ENCODE measurements at places on chromosomes 11 and 22. TPM values are rescaled to one million over a fixed set of nuclear protein-coding genes. Genes with fewer than 3 reads are reported as not detected.

DNA sequence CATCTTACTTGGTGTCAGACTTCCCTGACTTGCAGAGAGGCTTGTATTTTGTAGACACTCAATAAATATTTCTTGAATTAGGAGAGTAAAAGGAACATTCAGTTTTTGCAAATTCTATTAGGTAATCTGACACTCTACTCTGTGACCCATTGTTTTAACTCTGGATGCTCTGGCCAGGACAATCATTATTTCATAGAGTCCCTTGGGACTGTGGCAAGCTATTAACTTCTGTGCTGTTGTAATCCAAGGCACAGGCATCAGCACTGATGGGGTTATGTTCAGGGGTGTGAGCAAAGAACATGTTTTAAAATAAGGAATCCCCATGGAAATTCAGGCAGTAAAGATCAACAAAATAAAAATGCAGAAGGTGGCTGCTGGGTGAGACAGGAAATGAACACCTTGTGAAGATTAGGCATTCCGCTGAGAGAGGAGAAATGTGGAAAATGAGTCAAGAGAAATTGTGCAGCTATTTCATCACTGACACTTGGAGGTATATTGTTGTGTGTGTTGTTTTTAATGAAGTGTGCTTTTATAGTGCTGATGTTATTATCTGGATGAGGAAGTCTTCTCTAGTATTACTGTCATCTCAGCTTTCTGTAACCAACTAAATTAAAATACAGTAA, 175.2 kb downstream of the WNT11 start:
- DNase-seq = no peak

DNA sequence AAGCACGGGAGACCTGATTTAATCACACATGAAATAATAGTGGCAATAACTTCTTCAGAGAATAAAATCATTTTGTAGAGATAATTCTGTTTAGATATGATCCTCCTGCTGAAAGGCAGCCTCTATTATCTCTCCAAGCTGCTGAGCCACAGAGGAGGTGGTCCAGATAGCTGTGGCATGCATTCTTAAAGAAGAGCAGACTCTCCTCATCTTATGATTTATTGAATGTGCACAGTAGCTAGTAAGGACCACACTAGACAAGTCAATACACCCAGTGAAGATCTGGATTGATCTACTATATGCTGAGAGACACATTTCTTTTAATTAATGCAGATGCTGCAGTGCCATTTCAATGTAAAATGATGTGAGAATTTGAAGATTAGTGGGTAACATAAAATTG, 552.9 kb upstream of the ANO3 start:
- no peak for DNase-seq

DNA sequence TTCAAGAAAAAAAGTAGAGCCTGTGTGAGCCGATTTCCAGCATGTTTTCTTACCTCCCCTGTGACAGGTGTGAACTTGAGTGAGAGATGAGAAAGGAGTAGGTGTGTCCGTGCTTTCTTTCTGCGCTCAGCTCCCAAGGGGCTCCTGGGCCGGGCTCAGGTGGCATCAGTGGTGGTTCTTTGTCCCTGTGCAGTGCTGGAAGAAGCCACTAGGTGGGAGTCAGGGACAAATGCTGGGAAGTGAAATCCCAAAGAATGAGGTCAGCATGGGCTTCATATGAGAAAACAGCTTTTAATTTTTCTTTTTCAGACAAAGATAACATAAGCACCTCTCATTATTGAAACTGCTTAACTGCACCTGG, 57.8 kb downstream of the PPFIBP2 start:
- peak; percentile 85 for DNase-seq

The ZBTB16 gene
- total RNA-seq = 88.5 TPM

- no peak for DNase-seq
Measured at GRCh38 chr11:126438272-126438671, 82.8 kb downstream of the ST3GAL4 start.

GRCh38 chr22:32119568-32120235, 39.4 kb downstream of the C22orf42 start:
- no peak for DNase-seq

GRCh38 chr11:75301601-75302345, 49.7 kb downstream of the ARRB1 start:
- DNase-seq = no peak

The E2F8 gene
- total RNA-seq = 1.1 TPM

The CADM1 gene
- 216 TPM for total RNA-seq

The ANO9 gene
- 2.9 TPM for total RNA-seq

- DNase-seq = no peak
Measured at GRCh38 chr11:115409691-115410220, 94.5 kb downstream of the CADM1 start.

The FAM181B gene
- total RNA-seq = 1.1 TPM

GRCh38 chr11:131618201-131618600, 247.8 kb downstream of the NTM start:
- no peak for DNase-seq

DNA sequence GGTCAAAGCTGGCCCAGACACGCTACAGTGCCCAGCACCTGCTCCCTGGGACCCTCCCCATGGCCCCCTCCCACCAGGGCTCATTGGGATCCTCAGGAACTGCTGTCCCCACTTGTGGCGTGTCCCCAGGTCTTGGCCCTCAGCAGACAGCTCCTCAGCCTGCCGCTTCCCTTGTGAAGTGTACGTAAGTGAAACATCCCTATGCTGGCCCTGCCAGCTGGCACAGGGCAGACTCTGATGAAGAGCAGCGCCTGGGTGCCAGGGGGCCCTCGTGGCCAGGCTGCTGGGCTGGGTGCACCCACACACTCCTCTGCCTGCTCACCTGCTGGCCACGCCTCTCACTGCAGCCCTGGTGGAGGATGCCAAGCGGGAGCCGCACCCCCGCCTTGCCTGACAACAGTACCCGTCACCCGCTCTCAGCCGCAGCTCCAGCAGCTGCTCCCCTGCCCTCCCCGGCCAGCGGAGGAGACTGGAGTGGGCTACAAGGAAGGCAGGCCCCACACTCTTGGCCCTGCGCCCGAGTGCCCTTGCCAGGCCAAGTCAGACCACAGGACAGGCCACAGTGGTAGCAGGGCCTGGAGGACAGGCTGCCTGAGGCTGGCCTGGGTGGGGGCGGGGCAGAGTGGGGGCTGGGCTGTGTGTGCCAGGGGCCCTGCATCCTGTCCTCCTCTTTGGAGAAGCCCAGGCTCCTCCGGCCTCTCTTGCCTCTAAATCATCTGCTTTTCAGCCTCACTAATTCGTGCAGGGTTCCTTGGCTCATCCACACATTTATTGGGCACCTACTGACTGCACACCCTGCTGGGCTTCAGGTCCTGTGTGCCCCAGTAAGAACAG, 39.5 kb downstream of the IGF2 start:
- DNase-seq = peak; percentile 62

The FGF4 gene
- total RNA-seq = 2.8 TPM

- no peak for DNase-seq
Measured at GRCh38 chr22:21047035-21047661, 1.4 kb downstream of the LRRC74B start.

The OR4A16 gene
- 0.50 TPM for total RNA-seq

The SMCO4 gene
- total RNA-seq = 34.2 TPM

DNA sequence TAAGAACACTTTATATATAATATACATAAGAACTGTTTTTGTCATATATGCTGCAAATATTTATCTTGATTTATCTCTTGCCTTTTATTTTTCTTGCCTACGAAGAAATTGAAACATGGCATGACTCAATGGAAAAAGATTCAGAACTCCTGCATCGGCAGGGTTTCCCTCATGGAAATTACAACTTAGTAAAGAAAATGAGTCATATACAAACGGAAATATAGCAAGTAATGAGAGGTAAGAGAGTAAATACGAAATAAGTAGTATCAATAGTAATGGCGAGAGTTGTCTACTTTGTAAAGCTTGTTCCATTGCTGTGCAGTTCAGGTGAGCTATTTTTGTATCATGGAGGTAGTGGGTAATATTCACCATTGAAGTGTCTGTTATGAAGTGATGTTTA, 350.4 kb downstream of the DDX10 start:
- no peak for DNase-seq

GRCh38 chr11:59283825-59284772, 71.4 kb upstream of the MPEG1 start:
- DNase-seq = peak; percentile 75

- DNase-seq = peak; percentile 25
Measured at GRCh38 chr22:24554313-24555164, at the start of gene GUCD1. Gene GUCD1, minus strand, starts transcription at chr22:24555138. Its CDS starts 147 bp downstream, at chr22:24554991.

GRCh38 chr22:32048069-32048468, 5.0 kb downstream of the SLC5A1 start:
- no peak for DNase-seq

The INS gene
- not detected for total RNA-seq

- peak; percentile 34 for DNase-seq
Measured at GRCh38 chr22:36873614-36874308, 13.0 kb downstream of the NCF4 start.

- no peak for DNase-seq
Measured at GRCh38 chr11:81700076-81700475, 1033.6 kb downstream of the FAM181B start.

All from testis (tissue), 5 donors.